ENCODE measurements at places on chromosomes 7 and 10.
A peak's percentile ranks its signal among the peaks of the same experiment; 100 is the strongest.

GRCh38 chr7:130409067-130409711, 28.9 kb downstream of the CPA1 start:
- no peak for DNase-seq

GRCh38 chr7:20275637-20276036, 55.1 kb upstream of the ITGB8 start:
- no peak for DNase-seq

DNA sequence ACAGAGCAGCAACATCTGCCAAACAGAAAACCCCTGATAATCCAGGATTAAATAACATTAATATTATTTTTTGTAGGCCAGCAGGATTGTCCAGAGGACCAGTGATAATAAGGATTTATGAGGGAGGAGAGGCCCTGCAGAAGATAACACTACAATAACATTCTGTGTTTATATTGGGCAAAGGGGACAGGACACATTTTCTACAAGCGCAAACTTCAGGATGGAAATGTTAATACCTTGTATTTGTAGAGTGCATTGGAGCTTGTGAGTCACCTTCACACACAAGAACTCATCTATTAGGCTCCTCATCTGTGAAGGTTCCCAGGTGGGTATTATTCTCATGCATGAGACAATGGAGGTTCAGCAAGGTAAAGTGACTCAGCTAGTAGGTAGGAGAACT, 51.0 kb downstream of the BAMBI start:
- DNase-seq = no peak

- no peak for DNase-seq
Measured at GRCh38 chr7:26326211-26326610, 34.5 kb downstream of the SNX10 start.

DNA sequence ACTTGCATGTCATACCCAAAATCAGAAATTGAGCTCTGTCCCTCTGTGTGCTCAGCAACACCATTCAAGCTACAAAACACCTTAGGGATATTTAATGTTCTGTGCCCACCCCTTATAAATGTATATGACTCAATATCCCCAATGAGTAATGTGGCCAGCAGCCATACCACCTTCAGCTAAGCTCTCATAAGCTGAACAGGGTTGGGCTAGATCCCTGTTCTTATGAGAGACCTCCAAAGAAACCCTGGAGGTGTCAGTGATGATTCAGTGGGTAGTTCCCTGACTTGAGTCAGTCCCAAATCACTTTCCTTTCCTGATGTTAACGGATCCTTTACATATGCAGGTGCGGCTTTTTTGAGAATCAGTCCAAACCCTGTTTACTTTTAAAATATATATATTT, 253.8 kb downstream of the CREB5 start:
- DNase-seq = no peak

DNA sequence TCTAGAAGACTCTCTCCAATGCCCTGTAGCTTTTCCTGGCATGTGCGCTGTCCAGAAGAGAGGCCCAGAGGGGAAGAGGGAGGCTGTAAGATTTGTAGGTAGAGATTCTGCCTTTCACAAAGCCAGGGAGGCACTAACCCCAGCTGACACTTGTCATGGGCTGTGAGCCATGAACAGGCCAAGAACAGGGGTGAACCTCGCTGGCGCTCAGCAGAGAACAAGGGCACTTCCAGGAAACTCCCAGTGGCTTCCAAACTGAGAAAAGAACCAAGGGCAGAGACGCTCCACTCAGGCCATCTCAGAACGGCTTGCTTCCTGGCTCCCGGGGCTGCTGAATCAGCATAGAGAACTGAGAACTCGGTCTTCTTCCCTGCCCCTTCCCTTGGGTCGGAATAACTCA, 257.8 kb upstream of the ZNF32 start:
- no peak for DNase-seq

GRCh38 chr10:71368643-71369042, 28.1 kb upstream of the CDH23 start:
- no peak for DNase-seq

- DNase-seq = no peak
Measured at GRCh38 chr10:1365540-1366321, 309.5 kb downstream of the WDR37 start.

GRCh38 chr10:127254276-127254675, 57.9 kb upstream of the INSYN2A start:
- no peak for DNase-seq

GRCh38 chr7:139180700-139181311, 50.2 kb upstream of the UBN2 start:
- DNase-seq = no peak

- no peak for DNase-seq
Measured at GRCh38 chr7:54782314-54782713, 23.3 kb upstream of the SEC61G start.

DNA sequence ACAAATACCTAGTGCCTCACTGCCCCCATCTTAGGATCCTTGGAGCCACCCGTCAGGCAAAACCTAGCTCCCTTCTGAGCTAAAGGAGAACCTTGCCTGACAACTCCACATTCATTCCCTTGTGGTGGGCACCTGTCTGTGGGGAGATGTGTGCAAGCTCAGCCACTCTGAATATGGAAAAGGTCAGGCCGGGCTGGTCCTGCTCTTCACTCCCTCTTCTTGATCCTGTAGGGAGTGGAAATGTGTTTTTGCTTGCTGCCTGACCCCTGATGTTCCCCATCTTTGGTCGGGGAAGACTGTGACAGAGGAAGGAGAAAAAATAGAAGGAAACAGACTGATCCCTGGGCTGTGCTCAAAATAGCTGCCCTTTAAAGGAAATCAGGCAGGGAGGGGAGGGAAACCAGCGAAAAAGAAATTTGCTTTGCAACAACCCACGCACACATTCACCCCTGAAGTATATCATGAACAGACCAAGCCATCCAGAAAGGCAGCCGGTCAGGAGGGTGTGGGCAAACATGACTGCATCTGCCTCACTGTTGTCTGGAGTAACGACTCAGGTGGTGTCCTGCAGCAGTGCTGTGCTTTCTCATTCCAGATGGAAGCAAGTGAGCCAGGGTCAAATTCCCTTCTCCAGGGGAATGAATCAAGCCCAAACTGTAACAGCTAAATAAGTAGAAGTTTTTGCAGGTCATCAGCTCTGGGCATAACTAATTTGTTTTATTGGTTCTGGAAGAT, 74.0 kb downstream of the SCRN1 start:
- no peak for DNase-seq

- DNase-seq = no peak
Measured at GRCh38 chr10:124162774-124163354, 69.5 kb upstream of the CHST15 start.

DNA sequence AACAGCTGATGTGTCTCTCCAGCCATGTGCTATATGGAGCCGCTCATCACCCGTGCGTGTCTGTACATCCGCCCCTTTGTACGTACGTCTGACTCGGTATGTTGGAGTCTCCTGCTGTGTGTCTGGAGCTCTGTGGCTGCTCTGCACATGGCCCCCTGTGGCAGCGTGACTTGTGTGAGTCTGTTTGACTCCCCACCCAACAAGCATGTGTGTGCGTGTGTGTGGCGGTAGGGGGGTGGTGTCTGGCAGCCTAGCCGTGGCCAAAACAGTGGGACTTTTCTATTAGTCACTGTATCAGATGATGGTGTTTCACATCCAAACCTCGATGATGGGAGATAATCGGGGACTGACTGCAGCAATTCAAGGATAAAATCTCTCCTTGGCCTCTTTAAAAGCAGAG, 94.1 kb downstream of the COL13A1 start:
- DNase-seq = peak; percentile 67

GRCh38 chr7:142645777-142646176, 103.5 kb upstream of the PRSS1 start:
- DNase-seq = no peak

DNA sequence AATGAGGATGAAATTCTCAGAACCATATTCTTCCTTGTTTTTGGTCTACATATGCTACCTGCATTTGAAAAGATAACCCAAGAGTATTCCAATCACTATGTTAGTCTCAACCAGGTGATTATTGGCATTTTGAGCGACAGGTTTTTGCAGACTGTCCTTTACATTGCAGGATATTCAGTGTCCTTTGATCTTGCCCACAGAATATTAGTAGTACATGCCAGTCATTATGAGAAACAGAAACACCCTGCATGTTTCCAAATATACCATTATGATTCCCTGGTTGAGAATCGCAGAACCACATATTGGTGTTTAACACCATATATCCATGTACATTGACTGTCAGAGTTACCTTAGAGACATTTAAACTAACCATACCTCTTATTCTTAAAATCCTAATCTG, 30.6 kb downstream of the TMEM243 start:
- no peak for DNase-seq

DNA sequence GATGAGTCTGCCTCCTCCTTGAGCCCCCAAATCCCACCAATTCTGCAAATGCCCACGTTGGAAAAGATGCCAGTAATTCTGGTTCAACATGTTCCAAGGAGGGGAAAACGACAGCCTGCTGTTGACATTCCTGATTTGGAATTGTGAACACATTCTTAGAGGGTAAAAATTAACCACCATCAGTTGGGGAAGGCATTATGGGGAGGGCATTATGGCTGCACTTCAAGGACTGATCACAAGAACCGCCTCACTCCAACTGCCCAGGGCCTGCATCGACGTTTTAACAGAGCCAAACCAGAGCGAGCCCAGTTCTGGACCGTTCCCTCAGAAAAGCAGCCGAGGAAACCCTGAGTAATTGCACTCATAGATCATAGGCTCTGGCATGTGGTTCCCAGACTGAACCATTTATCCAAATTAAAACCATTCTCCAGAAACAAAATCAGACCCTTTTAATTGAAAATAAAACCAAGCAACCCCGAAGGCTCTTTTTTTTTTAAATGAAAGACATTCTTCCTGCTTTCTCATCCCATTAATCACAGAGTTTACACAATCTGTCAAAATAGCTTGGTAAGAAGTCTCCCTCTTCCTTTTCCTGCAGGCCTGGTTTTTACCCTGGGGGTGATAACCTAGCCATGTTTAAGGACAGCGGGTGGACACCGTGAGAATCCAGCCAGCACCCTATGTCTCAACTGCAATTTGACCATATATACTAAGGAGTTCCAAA, 8.0 kb downstream of the TNS3 start:
- no peak for DNase-seq

- DNase-seq = no peak
Measured at GRCh38 chr7:42833411-42833810, 78.5 kb downstream of the C7orf25 start.

DNA sequence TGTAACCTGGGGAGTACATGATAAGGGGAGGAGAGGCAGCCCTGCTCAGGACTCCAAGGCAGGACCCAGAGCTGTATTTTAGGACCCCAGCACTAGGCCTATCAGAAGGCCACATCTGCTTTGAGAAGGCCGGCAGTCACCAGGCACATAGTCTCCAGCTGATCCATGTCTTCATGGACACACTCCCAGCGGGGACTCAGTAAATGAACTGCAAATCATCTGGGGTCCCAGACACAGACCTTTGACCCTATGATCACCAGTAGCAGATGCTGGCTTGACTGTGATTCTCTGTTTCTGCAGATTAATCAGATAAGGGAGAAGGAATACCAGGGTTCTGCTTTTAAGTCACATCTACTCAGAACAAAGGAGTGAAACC, 341.4 kb upstream of the PODXL start:
- DNase-seq = no peak

DNA sequence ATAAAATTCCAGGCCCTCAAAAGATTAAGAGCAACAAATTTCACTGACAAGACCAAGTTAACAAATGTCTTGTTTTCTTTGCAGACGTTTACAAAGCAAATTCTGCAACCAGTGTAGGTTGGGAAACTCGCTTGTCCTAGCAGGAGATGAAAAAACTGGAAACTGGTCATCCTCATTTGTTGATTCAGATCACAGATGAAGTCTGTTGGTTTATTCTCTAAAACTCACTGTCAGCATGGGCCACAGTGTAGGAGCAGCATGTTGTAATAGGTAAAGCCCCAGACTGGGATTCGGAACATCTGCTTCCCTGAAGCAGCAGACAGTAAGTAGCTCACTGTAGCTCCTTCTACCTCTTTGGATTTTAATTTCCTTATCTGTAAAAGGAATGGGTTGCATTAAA, 31.5 kb downstream of the PANK1 start:
- DNase-seq = no peak

GRCh38 chr10:11901833-11902475, 78.8 kb downstream of the PROSER2 start:
- DNase-seq = no peak

DNA sequence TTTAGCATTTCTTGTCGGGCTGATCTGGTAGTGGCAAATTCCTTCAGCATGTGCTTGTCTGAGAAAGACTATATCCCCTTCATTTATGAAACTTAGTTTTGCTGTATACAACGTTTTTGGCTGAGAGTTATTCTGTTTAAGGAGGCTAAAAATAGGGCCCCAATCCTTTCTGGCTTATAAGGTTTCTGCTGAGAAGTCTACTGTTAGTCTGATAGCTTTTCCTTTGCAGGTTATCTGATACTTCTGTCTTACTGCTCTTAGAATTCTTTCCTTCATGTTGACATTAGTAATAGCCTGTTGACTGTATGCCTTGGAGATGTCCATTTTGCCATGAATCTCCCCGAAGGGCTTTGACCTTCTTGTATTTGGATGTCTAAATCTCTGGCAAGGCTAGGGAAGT, 9.9 kb downstream of the CASP7 start:
- DNase-seq = no peak

- no peak for DNase-seq
Measured at GRCh38 chr7:102318482-102318971, 31.9 kb downstream of the SH2B2 start.

DNA sequence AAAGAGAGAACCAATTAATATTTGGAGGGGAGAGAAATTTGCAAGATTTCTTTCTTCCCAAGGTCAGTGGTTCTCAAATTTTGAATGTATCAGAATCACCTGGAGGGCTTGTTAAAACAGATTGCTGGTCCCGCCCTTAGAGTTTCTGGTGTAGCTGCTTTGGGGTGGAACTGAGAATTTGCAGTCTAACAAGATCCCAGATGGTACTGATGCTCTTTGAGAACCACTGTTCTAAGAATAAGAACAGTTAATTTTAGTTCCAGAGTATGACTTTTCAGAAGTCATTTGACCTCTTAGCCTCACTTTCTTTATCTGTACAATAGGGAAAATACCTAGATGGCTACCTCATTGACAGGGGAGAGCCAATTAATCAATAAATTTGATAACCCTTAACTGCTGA, 161.6 kb downstream of the PRKG1 start:
- DNase-seq = no peak

GRCh38 chr10:120710076-120710475, 141.1 kb upstream of the WDR11 start:
- DNase-seq = no peak

DNA sequence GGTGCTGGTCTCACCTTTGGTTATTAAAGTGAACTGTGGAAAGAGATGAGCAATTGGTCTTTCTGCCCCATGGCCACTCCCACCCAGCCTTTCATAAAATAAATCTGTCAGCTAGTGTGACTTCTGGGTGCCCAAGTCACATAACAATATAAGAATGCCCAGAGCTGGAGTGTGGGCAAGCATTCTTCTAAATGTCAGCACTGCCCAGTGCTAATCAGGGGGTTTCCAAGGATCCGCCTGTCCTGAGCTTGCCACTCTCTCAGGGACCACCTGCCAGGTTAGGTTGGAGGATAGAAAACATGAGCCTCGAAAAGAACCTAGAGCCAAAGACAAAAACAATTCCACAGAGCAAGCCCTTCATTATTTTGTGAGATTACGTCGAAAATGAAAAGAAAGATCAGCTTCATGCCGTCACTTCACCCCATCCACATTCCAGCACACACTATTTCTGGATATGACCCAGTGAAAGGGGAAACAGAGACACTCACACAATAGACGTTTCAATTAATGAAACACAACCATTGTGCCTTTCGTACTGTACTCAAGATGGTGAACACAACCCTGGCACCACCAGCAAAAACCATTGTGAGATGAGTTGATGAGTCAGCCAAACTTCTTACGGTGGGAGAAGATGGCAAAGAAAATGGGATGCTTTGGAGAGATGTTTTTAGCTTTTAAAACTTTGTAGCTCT, 30.8 kb downstream of the SCRN1 start:
- DNase-seq = no peak
